Inflammatory macrophage (primary cell): ENCODE measurements at places on chromosomes 16 and 17.

DNA sequence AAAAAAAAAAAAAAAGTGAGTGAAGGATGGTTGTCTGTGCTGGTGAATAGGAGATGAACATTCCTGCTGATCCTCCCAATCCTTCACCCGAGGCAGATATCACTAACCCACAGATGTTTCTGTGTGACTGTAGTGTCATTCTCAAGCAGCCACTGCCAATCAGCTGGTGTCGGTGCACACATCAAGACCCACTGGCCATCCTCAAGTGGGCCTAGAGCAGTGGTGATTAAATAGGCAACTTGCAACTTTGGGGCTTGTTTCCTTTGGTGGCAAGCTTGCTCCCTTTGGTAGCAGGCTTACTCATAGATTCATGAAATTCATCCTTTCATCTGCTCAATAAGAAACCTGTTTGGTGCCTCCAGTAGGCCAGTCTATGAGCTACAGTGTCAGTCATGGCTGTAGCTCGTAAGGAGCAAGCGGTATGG is 51.1 kb upstream of the LGALS9 start:
- no peak for DNase-seq

DNA sequence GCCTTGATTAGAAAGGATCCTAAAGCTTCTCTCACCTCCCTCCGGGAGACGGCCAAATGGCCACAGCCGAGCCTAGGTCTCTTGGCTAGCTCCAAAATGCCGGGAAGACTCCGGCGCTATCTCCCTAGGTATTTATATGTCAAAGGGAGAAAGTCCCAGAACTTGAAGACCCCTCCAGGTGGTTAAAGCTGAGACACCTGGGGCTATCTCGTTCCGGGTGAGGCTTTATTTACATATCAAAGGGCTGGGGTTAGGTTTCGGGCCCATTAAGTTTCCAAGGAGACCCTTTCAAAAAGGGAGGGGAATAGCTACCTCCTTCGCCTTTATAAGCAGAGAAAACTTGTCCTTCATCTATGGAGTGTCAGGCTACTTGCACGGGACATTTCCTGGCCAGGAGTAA is 70.9 kb upstream of the KIFC3 start:
- DNase-seq: no peak

GRCh38 chr17:50146927-50147665 is 3.4 kb downstream of the PPP1R9B start:
- no peak for DNase-seq

- no peak for DNase-seq
Observed at GRCh38 chr16:75065149-75065505, 51.5 kb downstream of the LDHD start.
